ENCODE measurements at places on chromosomes 16 and 17.

- no peak for DNase-seq
Observed at GRCh38 chr16:46968063-46968435, 5.4 kb downstream of the DNAJA2 start.

- DNase-seq, result no peak
Observed at GRCh38 chr17:50737118-50737698, 17.8 kb downstream of the LUC7L3 start.

DNA sequence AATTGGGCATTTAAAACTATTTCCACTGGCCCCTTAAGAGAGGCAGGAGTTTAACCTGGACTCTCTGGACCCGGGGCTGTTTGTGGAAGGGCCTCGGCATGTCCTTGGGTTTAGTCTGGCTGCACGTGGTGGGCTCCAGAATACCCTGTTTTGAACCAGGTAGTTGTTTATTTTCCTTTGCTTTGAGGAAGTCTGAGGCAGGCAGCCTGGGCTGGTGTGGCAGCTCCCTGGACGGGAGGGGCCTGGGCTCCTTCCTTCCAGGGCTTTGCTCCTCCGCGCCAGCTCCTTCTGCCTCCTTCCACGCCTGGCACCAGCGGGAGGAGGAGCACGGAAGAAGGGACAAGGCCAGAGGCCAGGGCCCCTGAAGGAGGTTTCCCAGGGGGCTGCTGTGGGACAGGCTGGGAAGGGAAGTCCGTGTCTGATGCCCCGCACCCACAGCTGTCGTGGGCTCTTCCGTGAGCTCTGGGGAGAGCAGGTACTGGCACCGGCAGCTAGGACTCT is 15.5 kb downstream of the BANP start:
- no peak for DNase-seq

DNA sequence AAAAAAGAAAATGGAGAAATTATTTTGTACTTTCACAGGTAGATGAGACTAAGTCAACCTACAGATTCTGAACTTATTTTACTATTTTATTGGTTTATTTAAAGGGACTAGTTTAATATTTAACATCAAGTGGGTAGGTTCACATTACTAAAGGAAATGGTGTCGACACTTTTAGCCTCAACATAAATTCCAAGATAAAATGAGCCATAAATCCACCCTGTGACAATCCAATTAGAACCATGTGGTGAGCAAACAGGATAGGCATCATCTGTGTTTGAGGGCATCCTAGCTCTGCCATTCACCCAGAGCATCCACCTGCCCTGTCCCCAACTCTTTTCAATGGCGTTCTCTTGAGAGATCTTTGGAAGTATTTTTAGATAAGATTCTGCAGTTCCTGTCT is 92.8 kb upstream of the PMFBP1 start:
- no peak for DNase-seq

DNA sequence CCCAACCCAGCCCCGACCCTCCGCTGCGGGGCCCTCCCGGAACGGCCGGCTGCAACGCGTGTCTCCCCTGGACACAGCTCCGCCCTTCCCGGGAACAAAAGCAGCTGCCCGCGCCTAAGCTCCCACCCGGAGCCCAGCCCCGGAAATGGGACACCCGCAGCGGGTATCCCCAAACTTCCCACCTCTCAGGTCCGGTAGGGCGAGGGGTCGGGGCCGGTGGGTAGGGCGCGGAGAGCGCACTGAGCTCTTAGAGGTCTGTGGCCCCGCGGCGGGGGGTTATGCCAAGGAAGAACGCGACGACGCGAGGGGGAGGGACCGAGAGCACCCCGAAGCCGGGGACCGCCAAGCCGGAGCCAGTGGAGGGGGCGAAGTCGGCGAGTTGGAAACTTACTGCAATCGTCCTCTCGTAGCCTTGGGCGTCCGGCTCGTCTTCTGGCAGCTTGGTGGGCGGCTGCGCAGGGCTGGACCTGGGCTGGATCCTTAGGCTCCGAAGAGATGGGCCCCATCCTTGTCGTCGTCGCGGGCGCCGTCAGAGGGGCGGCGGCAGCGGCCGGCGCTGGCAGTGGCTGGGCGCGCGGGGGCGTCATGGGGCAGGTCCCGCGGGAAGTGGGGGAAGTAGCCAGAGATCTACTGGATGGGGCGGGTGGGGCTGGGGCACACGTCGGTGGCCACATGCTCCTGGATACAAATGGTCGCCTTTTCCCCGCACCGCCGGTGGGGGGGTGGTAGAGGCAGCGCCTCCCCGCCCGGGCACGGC is 6.9 kb downstream of the USP6 start:
- peak; percentile 59 for DNase-seq

DNA sequence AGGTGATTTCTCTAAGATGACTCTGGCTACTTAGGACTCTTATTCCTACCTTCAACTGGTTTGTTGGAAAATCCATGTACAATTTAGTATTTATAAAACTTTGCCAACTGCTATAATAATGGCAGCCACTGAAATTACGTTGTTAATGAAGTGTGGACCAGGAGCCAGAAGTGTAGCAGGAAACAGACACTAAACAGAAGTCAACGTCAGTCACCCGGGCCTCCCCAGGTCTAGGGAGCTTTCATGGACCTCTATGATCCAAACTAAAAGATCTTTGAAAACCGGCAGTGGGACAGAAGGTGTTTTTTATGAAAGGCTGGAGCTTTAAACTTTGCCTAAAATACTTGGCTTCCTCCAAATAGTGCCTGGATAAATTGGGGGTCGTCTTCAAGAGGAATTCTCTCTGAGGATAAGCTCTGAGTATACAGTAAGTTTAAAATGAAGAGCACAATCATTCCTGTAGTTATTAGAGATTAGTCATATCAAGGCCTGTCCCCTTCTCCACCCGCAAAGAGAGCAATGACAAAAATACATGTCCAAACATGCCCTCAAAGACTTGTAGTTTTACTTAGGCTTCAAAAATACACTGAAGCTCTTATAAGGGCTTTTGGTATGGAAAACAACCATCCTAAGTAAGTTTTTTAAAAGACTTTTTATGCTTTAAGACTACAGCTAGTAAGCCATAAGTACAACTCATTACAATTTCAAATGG is 34.6 kb downstream of the DCUN1D3 start:
- no peak for DNase-seq

DNA sequence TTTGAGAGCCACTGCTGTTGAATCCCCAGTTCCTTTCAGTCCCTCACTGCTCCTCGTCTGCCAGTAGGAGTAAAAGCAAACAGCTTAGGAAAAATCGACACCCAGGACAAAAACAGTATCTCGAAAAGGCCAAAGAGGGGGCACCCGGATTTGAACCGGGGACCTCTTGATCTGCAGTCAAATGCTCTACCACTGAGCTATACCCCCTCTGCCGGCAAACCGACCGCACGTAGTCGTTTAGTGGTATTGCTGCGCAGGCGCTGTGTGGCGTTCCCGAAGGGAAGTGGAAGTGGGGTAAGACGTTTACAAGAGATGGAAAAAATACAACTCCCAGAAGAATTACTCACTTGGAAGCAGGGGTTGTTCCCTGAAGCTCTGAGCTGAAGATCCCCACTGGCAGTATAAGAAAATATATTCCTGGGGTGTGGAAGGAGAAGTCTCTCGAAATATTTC is 2.2 kb upstream of the PLXDC1 start:
- peak; percentile 97 for DNase-seq

DNA sequence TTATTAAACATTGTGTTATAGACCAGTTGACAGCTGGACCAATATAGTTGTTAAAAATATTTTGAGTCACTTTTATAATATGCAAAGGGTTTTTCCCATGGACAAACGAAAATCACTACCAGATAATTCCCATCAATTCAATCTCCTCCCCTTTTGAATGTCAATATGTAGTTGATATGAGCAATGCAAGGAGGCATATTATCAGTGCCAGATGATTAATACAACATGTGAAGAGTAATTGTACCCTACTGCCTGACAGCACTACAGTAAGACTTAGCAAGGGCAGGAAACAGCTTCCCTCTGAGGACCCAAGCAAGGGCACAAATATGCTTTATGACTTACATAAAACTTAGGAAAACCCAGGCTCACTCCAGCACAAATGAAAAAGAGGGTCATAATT is 17.3 kb downstream of the KANSL1 start:
- DNase-seq, result no peak

GRCh38 chr17:60901242-60901641 is 223.6 kb downstream of the BCAS3 start:
- no peak for DNase-seq

DNA sequence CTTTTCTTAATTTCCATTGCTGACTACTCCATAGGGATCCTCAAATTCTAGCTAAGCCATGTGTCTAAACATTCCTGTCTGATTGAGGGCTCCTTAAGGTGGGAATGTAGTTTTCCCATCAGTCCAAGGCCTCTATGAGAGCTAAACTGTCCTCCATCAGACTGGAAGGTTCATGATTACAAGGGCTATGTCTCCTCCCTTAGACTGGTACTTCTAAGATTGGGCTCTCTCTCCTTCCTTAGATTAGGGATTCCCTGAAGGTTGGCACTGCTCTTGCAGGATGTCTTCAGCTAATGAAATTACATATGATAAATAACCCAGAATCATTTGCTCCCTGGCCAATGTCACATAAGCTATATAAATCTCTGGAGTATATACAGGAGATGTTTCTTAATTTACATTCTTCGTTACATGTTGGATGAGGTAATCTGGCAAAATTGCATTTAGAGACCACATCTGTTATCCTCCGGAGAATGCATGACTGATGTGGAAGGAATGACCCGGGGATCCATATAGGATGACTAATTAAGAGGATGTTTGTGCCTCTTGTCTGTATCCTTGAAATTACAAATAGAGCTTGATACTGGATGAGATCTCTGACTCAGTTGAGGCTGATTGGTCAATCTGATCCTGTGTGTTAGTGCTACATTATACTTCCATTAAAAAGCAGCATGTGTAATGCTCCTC is 14.2 kb downstream of the B4GALNT2 start:
- DNase-seq, result no peak

DNA sequence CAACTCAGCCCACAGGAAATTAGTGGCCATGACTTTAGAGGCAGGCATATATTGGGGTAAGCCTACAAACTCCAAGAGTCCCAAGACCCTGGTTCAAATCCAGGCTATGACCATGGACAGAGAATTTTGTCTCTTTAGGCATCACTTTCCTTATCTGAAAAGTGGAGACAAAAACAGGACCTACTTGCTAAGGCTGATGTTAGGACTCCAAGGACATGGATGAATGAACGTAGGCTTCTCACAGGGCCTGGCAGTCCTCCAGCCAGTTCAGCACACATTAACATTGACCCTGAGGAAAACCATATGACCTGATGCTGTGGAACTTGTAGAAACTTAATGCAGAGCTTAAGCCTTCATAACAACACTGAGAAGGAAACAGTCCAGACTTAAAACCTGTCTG is 1.4 kb downstream of the FKBP10 start:
- no peak for DNase-seq
